Activated naive CD8-positive, alpha-beta T cell treated with anti-CD3 and anti-CD28 coated beads for 36 hours (primary cell): ENCODE measurements at places on chromosomes 11 and 22.

DNA sequence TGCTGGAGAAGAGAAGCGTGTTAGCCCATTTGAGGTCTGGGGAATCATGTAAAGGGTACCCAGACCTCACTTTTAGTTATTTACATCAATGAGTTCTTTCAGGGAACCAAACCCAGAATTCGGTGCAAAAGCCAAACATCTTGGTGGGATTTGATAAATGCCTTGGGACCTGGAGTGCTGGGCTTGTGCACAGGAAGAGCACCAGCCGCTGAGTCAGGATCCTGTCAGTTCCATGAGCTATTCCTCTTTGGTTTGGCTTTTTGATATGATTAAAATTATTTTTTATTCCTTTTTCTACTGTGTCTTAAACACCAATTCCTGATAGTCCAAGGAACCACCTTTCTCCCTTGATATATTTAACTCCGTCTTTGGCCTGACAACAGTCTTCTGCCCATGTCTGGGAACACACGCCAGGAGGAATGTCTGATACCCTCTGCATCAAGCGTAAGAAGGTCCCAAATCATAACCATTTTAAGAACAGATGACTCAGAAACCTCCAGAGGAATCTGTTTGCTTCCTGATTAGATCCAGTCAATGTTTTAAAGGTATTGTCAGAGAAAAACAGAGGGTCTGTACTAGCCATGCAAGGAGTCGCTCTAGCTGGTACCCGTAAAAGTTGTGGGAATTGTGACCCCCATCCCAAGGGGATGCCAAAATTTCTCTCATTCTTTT is 65.2 kb downstream of the ALX4 start:
- H3K36me3 ChIP-seq = peaks cover 28% of the 10 kb centered on the region
- no peaks in the 10 kb centered on the region for H3K4me1 ChIP-seq
- DNase-seq = no peak
- no peak overlapping the region for H3K4me3 ChIP-seq
- no peak overlapping the region for H3K27ac ChIP-seq

GRCh38 chr11:122207921-122208764 is 92.1 kb upstream of the BLID start:
- DNase-seq = no peak
- no peak overlapping the region for H3K27ac ChIP-seq
- H3K4me3 ChIP-seq = no peak overlapping the region

DNA sequence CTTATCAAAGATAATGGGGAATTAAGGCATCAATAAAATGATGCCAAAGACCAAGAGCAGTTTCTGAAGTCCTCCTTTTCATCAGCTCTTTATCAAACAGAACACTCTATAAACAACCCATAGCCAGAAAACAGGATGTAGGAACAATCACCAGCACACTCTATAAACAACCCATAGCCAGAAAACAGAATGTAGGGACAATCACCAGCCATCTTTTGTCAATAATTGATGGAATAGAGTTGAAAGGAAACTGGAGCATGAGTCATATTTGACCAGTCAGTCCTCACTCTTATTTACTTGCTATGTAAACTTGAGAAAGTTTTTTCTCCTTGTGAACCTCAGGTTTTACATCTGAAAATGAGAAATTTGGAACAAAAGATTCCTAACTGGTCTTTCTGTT is 10.0 kb downstream of the MS4A2 start:
- DNase-seq = no peak
- H3K4me3 ChIP-seq = no peak overlapping the region
- peaks cover 4% of the 10 kb centered on the region for H3K27me3 ChIP-seq
- no peaks in the 10 kb centered on the region for H3K4me1 ChIP-seq
- H3K27ac ChIP-seq = no peak overlapping the region
- H3K36me3 ChIP-seq = no peaks in the 10 kb centered on the region

GRCh38 chr11:10683429-10683828 is 10.1 kb downstream of the IRAG1 start:
- no peak overlapping the region for H3K27ac ChIP-seq
- peaks cover 4% of the 10 kb centered on the region for H3K27me3 ChIP-seq
- no peak overlapping the region for H3K4me3 ChIP-seq
- H3K36me3 ChIP-seq = no peaks in the 10 kb centered on the region
- DNase-seq = no peak

GRCh38 chr11:22244986-22245592 is 52.2 kb downstream of the ANO5 start:
- H3K27ac ChIP-seq = no peak overlapping the region
- no peaks in the 10 kb centered on the region for H3K4me1 ChIP-seq
- H3K4me3 ChIP-seq = no peak overlapping the region
- peaks cover 25% of the 10 kb centered on the region for H3K27me3 ChIP-seq
- peak; percentile 6 for DNase-seq

GRCh38 chr22:47189056-47189916 is 426.8 kb downstream of the TBC1D22A start:
- H3K27me3 ChIP-seq = no peaks in the 10 kb centered on the region
- no peaks in the 10 kb centered on the region for H3K4me1 ChIP-seq
- no peak overlapping the region for H3K4me3 ChIP-seq
- H3K27ac ChIP-seq = no peak overlapping the region
- DNase-seq = no peak
- no peaks in the 10 kb centered on the region for H3K36me3 ChIP-seq

GRCh38 chr11:29780756-29781155 is 236.1 kb downstream of the KCNA4 start:
- H3K4me1 ChIP-seq = no peaks in the 10 kb centered on the region
- DNase-seq = no peak
- H3K27me3 ChIP-seq = no peaks in the 10 kb centered on the region
- no peak overlapping the region for H3K27ac ChIP-seq

GRCh38 chr11:102457056-102457677 is 4.6 kb upstream of the TMEM123 start:
- H3K4me3 ChIP-seq = no peak overlapping the region
- no peak for DNase-seq
- H3K4me1 ChIP-seq = peaks cover 69% of the 10 kb centered on the region

DNA sequence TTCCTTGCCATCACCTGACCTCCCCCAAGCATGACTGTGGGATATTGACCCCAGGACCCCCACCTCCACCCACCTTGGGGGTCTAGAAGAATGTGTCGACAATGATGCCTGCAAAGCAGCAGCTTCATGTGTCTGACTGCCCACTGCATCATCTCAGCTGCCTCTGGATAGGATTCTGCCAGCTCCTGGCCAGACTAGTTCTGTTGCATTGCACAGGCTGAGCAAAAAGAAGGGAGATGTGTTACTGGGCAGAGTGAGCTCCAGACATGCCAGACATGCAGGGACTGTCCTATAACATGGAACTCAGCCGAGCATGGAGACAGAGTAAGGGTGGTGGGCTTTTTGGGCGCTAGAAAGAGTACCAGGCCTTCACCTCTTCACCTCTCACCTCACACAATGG is 36.7 kb downstream of the FBXO7 start:
- no peak for DNase-seq
- H3K27ac ChIP-seq = no peak overlapping the region
- H3K27me3 ChIP-seq = no peaks in the 10 kb centered on the region
- H3K4me1 ChIP-seq = no peaks in the 10 kb centered on the region
- H3K4me3 ChIP-seq = no peak overlapping the region
- H3K36me3 ChIP-seq = no peaks in the 10 kb centered on the region

DNA sequence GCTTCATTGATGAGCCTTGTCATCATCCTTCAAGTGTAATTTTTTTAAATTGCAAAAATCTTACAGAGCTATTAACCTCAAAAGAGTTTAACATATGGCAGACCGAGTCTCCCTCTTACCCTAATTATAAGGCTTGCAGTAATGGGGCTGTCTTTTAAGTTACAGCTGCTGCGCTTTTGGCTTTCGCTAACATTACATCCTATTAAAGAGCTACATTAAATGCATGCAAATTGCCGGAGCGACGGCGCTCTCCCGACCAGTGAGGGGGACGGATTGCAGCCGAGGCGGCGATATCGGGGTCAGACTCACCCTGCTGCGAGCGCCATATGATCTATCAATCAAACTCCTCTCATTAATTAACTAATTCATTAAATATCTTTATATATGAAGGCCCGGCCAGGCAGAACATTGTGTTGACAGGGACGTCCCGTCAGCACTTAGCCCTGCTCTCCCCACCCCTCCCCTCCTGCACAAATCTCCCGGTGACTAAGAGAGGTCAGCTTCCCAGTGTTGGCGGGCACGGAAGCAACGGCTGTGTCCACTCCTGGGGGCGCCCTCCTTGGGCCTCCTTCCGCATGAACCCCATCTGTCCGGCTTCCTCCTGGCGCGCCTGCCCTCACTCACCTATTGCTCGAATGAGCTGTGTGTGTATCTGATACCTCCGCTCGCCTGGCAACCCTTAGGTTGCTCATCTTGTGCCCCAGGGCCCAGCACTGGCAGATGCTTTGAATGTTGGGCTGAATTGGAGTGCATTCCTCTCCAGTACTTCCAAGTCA is 156.0 kb upstream of the CADM1 start:
- peaks cover 39% of the 10 kb centered on the region for H3K27me3 ChIP-seq
- no peak overlapping the region for H3K27ac ChIP-seq
- peaks cover 2% of the 10 kb centered on the region for H3K4me1 ChIP-seq

DNA sequence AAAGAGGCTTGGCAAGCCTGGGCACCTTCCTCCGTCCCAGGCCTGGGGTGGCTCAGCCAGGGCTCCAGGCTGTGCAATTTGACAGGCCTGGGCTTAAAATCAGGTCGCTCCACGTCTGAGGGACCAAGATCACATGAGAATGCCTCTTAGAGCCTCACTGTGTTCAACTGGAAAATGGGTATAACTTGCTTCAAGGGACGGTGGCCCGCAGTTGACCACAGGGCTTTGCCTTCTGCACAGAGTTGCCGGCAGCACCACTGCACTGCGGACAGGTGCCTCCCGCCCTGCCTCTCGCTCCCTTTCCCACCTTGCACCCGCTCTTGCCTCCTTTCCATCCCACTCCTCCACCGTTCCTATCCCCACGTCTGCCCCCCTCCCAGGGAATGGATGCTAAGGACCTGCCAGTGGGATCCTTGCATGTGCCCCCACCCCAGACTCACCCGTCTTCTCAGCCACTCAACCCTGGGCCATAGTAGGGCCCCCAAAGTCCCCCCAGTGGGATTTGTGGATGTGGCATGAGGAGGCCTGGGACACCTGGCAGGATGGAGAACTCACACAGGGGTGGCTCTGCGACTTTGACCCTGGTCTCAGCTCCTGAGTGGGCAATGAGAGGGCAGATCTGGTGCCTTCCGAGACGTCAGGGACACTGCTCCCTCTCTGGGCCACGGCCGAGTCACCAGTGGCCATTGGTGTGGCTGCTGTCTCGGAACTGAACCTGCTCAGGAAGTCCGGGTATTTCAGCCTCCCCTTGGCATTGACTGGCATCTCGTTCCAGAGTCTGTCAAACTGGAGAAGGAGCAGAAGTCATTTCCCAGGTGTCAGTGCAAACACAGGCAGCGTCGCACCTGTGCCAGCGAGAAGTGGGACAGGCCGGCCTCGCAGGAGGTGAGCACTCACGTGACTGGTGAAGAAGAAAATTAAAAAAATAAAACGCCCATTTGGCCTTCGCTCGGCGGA is 128.0 kb downstream of the MPPED1 start:
- no peaks in the 10 kb centered on the region for H3K36me3 ChIP-seq
- H3K4me3 ChIP-seq = no peak overlapping the region
- H3K4me1 ChIP-seq = no peaks in the 10 kb centered on the region
- peaks cover 10% of the 10 kb centered on the region for H3K27me3 ChIP-seq

DNA sequence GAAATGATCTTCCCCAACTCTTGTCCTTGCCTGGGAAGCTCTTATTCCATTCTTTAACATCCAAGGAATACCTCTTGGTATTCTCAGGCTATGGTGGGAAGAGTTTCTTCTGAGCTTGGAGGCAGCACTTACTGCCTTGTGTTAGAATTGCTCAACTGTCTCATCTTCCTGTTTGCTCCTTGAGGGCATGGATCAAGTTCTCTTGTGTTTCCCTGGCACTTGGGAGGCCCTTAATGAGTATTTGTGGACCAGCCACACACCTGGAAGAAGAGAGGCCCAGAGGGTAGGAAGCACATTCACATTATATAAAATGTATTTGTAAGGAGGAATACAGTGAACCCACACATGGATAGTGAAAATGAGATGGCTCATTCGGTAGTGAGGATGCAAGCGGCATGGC is 3.4 kb upstream of the SORL1-AS1 start:
- no peaks in the 10 kb centered on the region for H3K27me3 ChIP-seq
- peak overlapping the region; percentile 51 for H3K4me3 ChIP-seq
- H3K36me3 ChIP-seq = peaks cover 55% of the 10 kb centered on the region
- peak overlapping the region; percentile 99 for H3K27ac ChIP-seq

DNA sequence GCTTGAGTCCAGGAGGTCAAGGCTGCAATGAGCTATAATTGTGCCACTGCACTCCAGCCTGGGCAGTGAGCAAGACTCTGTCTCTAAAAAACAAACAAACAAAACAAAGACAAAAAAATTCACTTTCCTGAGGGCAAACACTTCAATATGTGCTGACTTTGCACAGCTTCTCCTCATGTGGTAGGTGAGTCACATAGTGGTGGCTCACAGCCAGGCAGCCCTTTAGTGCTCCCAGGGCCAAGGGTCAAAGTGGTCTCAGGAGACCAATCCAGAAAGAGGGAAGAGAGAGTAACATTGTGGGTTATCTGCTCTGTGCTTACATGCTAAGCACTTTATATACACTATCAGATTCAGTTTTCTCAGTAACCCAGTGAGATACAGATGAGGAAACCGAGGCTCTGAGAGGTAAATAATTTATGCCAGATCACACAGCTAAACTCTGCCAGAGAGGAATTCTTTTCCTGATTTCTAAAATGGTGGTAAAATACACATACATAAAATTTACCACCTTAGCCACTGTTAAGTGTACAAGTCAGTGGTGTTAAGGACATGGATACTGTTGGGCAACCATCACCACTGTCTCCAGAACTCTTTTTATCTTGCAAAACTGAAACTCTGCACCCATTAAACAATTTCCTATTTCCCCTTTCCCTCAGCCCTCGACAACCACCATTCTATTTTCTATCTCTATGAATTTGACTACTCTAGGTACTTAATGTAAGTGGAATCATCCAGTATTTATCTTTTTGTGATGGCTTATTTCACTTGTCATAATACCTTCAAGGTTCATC is 231.7 kb upstream of the NARS2 start:
- no peak overlapping the region for H3K27ac ChIP-seq
- no peak for DNase-seq
- H3K36me3 ChIP-seq = no peaks in the 10 kb centered on the region
- peaks cover 4% of the 10 kb centered on the region for H3K27me3 ChIP-seq
- no peak overlapping the region for H3K4me3 ChIP-seq

GRCh38 chr11:107711861-107712755 is at the start of gene SLN:
TSS of gene SLN (minus strand) at chr11:107712056.
- H3K27ac ChIP-seq = no peak within 1 kb of the TSS
- no peaks in the 10 kb centered on the region for H3K4me1 ChIP-seq
- no peaks in the 10 kb centered on the region for H3K36me3 ChIP-seq
- no peak for DNase-seq
- no peak within 1 kb of the TSS for H3K4me3 ChIP-seq
- peaks cover 28% of the 10 kb centered on the region for H3K27me3 ChIP-seq

DNA sequence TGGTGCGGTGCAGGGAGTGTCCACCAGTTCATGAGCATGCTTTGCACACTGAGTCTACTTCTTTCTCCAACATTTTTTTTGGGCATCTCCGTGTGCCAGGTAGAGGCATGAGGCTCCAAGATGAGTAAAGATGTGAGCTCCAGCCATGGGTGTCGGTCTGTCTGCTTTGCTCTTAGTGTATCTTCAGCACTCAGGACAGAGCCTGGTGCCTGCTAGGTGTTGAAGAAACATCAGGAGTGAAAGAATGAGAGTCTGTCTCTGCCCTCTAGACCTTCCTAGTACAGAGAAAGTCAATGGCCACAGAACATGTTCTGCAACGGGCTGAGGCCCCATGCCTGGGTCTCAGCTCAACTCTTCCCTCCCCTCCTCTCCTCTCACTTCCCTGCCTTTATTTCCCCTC is 486.5 kb downstream of the TBC1D22A start:
- peaks cover 33% of the 10 kb centered on the region for H3K27me3 ChIP-seq
- no peak overlapping the region for H3K27ac ChIP-seq
- H3K36me3 ChIP-seq = no peaks in the 10 kb centered on the region
- H3K4me3 ChIP-seq = no peak overlapping the region
- DNase-seq = no peak

- no peak overlapping the region for H3K27ac ChIP-seq
- H3K4me1 ChIP-seq = peaks cover 5% of the 10 kb centered on the region
- no peak for DNase-seq
- no peaks in the 10 kb centered on the region for H3K36me3 ChIP-seq
- H3K27me3 ChIP-seq = peaks cover 20% of the 10 kb centered on the region
These were observed 148.3 kb upstream of the POU2AF2 start for GRCh38 chr11:111097191-111097590.
